HL-60 (cell line): ENCODE measurements at places on chromosomes 3 and 15.

DNA sequence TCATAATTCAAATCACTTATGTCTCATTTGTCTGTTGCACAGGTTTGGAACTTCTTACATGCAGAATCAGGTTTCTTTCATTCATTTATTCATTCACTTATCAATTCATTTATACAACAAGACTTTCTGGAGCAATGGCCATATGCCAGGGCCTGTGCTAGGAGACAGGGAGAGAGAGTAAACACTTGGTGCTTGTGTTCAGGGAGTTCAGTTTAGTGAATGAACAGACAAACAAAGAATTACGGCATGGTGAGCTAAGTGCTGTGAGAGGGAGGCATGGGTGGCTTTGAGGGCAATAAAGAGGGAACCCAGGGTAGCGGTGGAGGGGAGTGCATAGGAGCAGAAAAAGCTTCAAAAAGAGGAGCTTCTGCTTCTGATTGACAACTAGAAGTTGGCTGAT is 8.5 kb upstream of the IREB2 start:
- peak; percentile 19 for DNase-seq

DNA sequence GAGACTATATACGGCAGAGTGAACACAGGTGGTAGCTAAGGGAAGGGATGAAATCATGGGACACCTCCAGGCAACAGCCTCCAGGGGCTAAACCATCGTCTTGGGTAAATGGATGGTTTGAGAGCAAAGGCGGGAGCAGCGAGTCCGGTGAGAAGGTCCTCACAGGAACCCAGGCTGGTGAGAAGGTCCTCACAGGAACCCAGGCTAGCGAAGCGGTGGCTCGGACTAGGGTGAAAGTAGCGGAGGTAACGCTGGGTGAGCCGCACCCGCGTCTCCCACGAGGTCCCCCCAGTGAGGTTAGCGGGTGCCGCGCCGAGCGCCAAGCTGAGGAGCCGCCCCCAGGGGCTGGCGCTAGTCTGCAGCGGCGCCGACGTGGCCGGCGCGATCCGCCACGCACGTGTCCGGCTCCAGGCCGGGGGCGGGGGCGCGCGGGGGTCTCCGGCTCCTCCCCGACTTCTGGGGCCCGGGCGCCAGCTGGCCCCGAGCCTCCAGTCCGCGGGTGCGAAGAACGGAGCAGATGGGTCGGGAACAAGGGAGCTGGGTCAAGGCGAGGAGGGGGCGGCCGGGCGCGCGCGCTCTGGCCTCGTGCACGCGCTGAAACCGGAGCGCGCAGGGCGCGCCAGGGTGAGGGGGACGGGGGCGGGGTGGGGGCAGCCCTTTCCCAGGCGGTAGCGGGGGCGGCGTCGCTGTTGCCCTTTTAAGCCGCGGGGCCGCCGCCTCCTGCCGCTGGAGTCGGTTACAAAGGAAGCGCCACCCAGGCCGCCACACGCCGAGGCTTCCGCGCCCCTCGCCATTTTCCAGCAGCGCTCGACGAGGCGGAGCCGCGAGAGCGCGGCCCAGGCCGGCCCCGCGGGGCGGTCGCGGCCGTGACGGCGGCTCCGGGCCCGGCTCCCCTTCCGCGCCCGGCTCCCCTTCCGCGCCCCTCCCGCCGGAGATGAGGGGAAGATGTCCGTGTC is at the start of gene UBE2Q2:
Gene UBE2Q2, plus strand, starts transcription at position 726 of the 956 bp plus-strand sequence. Its CDS starts 220 bp downstream, at position 946.
- DNase-seq: peak; percentile 51

- no peak for DNase-seq
Observed at GRCh38 chr3:189606774-189607173, 24.4 kb upstream of the TP63 start.

DNA sequence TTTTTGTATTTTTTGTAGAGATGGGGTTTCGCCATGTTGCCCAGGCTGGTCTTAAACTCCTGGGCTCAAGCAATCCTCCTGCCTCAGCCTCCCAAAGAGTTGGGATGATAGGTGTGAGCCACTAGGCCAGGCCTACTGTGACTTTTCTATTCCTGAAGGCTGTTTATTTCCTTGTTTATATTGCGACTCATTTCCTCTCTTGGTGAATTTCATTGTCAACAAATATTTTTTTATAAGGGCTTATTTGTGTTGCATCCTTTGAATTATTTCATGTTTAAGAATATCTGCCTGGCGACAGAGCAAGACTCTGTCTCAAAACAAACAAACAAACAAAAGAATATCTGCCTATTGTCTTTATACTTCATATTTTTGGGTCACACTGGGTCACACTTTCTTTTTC is 29.4 kb upstream of the MCCC1 start:
- DNase-seq: no peak

GRCh38 chr15:95624100-95624499 is 706.4 kb upstream of the NR2F2 start:
- no peak for DNase-seq

DNA sequence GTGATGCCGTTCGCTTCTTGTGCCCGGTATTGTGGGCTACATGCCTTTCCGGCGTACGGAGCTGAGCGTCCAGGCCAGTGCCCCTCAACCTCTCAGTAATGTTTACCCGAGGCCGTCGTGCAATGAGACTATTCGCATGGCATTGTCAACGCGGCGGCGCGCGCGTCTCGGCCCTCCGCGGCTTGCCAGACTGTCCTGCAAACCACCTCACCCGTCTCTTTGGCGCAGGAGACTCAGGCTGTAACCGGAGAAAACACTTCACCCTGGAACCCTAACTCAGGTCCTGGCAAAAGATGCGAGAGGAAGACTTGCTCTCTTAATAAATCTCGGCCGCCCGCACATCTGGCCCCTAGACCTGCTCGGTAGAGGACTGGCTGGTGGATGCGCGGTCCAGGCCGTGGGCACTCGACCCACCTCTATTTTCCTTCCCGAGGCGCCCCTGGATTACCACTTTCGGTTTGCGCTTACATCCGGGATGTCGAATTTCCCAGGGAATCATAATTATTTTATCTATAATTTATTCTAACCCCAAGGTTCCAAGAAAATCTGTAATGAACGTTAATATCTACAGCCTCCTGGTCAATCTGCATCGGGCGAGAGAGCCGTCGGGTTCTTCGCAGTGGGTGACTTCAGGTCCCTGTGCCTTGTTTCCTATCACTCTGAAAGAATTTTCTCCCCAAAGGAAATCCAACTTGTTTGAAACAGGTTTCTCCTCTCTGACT is 71.8 kb upstream of the POLG start:
- no peak for DNase-seq

DNA sequence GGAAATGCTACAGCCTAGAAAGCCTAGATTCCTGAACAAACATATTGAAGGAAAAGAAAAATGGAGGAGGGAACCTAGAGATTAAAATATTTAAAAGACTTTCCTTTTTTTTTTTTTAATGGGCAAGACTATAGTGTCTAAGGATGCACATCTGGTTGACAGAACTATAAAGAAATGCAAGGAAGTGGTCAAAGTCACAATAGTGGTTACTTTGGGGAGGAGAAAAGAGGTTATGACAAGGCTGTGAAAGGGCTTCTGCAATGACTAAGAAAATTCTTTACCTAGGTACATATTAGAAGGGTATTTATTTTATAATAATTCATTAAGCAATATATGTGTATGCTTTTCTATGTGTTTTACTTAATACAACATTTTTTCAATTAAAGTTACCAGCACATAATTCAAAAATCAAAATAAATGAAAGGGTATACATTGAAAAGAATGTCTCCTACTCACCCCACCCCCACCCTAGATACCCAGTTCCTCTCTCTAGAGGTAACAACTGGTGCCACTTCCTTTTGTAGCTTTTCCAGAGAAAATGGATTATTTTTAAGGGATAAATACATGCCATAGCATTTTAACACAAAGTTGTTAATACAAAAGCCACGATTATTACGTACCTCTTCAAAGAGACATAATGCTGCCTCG is 70.1 kb downstream of the HERC1 start:
- DNase-seq: peak; percentile 17

DNA sequence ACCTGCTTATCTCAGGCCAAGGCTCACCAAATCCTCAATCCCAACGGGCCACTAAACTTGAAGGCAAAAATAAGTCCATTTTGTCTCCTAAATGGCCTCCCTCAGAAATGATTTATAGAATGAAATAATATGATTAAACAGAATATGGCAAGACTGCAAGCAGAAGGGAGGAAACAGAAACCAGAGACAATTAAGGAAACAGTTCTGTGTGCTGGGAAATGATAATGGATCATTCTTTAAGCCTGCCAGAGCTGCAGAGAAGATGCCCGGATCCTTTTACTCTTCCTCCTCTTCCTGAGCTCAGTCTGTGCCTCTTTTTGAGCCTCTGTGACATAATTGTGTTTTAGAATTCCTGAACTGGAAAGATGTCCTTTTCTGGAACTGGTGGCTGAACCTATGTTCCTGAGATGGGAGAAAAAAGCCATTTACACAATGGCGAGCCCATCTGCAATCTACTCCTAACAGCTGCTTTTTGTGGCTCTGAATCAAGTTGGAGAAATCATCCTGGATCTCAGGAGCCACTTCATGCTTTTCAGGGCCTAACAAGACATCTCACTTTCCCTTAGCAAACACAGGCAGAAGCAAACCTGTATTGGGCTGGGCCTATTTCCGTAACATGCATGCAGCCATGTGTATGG is 2.8 kb upstream of the ABHD2 start:
- DNase-seq: no peak

DNA sequence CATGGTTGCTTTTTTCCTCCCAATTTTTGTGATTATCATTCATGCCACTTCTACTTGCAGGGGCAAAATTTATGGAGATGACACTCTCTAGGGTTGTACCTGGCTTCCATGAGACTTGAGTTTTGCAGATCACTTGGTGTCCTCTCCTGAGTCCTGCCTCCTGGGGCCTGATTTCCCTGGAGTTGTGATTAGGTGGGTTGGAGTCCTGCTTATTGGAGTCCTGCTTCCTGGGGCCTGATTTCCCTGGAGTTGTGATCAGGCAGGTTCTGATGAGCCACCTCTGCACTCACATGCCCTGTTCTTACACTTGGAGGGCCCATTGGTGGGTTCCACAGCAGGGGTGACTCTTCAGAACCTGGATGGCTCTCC is 102.0 kb downstream of the PDCD6IP start:
- DNase-seq: no peak

DNA sequence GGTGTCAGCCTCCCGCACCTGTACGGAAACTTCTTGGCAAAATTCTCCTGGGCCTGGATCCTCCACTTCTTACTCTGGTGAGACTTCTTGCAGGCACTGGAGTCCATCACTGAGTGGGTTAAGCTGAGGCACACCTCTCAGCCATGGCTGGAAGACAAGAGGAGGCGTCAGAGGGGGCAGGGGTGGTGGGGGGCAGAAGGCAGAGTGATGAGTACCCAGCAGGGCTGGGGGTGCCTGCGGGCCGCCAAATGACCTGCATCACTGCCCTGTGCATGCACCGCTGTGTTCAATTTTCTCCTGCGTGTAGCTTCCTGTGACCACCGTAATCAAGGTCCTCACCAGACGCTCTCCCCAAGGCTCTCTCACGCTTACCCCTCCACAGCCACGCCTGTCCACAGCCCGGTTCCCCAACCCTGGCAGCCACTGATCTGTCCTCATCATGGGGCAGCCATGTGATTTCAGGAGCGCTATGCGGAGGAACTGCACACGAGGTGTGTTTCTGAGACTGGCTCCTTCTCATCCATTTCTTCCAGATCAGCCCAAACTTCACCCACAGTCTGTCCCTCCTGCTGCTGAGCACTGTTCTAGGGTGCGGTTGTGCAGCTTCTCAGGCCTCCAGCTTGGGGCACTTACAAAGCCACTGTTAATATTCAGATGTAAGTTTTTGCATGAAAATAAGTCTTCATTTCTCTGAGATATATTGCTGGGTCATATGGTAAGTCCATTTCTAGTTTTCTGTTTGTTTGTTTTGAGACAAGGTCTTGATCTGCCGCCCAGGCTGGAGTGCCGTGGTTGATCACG is 5.2 kb downstream of the C3orf22 start:
- DNase-seq: no peak

DNA sequence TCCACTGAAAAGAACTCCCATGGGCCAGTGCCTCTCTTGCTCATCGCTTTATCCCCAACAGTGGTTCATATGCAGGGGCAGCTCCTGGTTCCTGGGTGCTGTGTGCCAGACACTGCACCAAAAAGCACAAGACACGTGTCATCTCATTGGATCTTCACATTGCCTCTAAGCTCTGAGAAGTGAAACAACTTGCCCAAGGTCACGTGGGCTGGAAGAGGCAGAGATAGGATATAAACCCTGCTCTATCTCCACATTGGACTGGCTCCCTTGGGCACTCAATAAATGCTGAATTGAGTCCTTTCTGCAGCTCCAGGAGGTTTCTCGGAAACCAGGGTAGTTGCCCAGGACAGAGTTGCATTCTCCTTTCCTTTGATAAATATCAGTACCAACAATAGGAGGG is 88.1 kb downstream of the SRGAP3 start:
- no peak for DNase-seq

DNA sequence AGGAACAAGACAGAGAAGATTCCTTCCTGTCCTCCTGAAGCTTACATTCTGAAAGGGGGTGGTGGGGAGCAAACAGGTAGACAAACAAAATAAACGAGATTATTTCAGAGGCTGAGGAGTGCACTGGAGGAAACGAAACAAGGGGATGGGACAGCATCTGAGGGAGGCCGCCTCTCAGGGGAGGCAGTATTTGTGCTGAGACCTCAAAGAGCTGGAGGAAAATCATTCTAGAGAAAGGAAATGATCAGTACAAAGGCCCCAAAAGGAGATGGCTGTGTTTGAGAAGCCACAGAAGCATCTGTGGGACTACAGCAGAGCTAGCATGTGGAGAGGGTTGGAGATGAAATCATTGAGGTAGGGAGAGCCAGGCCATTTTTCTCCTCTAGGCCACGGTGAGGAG is 55.1 kb downstream of the DCLK3 start:
- no peak for DNase-seq

DNA sequence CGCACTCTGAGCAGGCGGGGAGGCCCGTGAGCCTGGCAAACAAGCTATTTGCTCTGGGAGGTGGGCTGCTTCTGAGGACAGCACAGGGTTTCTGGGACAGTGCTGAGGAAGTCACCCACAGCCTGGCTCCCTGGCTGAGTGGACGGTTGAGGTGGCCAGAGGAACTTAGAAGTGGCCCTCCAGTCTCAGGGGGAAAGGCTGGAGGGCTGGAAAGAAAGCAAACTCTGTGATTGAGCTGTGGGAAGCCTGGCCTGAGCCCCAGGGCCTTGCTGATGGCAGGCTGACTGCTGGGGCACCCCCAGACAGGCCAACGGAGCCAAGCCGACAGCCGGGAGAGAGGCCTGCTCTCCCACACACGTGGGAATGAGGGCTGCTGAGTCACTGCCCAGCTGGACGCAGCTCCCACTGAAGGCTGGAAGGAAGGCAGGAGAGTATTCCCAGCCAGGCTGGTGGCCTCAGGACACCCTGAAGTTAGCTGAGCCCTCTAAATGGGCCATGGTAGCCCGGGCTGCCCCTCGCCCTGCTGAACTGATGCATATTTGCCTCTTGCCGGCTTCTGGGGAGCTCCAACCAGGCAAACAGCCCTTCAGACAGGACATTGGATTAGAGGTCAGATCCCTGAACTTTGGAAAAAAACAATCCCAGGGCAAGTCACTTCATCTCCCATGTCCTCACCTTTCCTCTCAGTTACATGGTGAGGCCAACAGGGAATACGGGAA is 98.0 kb upstream of the TLE3 start:
- DNase-seq: no peak

DNA sequence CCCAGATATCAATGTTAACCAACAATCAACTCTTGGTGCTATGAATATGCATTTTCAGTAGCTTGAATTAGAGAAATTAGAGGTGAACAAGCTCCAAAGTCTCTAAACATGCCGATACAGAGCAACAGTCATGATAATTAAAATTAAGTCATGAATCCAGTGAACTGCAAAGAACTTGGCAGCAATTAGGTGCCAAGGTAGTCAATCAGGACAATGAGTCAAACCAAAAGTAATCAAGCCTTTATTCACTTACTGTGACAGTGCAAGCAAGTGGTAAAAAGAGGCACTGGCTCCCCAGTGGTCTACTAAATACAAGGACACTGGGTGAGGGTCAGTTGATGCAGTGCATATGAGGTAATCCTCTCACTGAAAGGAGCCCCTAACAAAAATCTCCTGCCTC is 1.8 kb downstream of the ZNF770 start:
- no peak for DNase-seq
